Suppressor macrophage treated with lipopolysaccharide for 1 hour (primary cell): ENCODE measurements at places on chromosomes 16 and 17.

GRCh38 chr17:57515662-57516211 lies 229.4 kb downstream of the CCDC182 start:
- DNase-seq = no peak

DNA sequence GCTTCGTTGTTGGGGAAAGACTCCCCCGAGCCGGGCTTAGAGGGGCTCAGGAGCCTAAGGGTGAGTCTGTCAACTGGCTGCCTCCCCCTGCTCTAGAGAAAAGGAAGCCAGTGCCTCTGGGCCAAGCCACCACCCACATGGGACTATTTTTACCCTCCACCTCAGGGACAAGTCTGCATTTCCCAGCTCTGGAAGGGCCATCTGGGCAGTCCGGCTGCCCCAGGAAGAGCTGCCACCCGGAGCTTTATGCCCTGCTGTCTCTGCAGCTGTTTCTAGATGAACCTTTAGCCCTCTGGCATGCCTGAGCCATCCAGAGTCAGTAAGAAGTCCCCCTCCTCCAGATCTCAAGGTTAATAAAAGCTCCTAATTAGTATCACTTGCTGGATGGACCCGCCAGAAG lies 5.3 kb upstream of the RPRML start:
- DNase-seq = no peak

- DNase-seq = no peak
These were observed 243.1 kb upstream of the MAF start for GRCh38 chr16:79843631-79844043.

DNA sequence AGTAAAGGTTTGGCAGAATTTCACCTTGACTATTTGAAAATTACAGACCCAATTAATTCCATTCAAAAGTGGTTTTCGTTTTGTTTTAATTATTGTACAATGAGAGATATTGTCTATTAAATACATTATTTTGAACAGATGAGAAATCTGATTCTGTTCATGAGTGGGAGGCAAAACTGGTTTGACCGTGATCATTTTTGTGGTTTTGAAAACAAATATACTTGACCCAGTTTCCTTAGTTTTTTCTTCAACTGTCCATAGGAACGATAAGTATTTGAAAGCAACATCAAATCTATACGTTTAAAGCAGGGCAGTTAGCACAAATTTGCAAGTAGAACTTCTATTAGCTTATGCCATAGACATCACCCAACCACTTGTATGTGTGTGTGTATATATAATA lies 72.6 kb downstream of the CDK12 start:
- DNase-seq = no peak

- peak; percentile 90 for DNase-seq
These were observed 24.2 kb downstream of the B9D1 start for GRCh38 chr17:19338031-19338990.

DNA sequence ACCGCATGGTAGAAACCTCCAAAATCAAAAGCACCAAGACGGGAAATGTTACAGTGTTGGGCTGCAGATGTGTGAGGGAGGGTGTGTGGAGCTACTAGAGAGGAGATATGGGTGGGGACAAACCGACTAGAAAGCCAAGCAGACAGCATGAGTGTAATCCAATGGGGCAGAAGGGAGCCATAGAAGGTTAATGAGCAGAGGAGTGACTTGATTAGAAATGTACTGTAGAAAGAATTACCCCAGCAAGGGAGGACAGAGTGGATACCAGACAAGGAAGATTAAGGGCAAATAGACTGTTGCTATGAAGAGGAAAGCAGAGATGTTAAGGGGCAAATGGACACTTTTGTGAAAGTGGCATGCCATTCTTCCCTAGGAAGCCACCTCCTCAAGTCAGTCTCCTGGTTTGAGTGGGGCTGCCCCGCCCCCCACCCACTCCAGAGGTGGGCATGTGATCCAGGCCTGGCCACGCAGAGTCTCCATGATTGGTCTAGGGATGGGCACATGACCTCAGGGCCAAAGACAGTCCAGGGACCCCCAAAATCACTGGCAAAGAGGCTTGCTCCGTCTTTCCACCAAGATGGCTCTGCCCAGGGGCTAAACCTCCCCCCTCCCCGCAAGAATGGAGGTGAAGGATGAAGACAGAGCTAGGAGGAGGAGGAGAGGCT lies 4.3 kb downstream of the COTL1 start:
- DNase-seq = peak; percentile 50
